Activated CD4-positive, alpha-beta T cell treated with anti-CD3 and anti-CD28 coated beads, Interleukin-2, amount 50 U/mL, for 48 hours (primary cell): ENCODE measurements at places on chromosomes 6 and 20.
A peak's percentile ranks its signal among the peaks of the same experiment; 100 is the strongest.

GRCh38 chr20:63402860-63403220 lies 41.7 kb upstream of the CHRNA4 start:
- no peak for DNase-seq

DNA sequence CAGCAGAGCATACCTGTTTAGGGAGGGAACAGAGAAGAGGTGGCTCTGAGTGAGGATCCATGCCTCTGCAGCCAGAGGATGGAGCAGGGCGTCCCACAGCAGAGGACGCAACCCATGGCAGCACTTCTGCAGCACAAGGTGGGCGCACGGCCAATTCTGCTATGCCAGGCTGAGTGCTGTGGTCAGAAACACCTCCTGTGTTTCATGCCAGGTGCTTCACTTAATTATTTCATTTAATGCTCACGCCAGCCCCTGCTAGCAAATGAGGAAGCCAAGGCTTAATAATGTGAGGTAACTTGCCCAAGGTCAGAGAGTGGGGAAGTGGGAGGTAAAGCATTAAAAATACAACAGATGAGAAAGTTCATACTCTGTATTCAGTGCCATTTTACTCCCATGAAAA lies 68.5 kb upstream of the PTGIS start:
- no peak for DNase-seq

GRCh38 chr6:159493898-159494585 lies 199.0 kb downstream of the SOD2 start:
- no peak for DNase-seq

DNA sequence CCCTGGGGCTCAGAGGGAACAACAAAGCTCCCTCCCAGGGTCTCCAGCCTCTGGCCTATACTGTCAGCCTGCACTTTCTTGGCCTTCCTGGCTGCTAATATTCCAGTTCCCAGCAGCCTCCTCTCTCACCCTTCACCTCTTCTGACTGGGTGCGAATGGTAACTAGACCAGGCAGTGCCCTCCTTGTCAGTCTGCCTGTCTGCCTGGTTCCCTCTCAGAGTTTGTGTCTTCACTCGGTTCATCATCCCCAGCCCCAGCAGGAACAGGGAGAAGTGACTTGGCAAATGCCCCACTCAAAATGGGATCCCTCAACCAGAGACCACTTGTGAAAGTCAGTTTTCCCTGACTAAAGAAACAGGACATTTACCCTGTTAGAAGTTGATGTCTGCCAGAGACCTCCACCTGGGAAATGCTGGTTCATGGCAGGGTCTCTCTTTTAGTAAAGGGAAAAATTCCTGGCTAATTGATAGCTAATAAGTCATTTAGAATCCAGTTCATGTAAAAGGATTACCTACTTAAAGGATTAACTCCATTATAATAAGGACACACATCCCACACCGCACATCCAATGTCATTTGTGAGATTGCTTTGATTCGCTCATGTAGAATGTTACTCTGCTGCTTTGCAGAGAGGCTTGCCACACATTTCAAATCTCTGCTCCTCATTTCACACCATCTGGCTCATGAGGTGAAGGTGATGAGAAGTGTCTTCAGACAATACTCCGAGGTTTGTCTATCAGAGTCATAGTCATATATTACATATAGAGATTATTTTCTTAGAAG lies 18.6 kb upstream of the MICB start:
- no peak for DNase-seq

DNA sequence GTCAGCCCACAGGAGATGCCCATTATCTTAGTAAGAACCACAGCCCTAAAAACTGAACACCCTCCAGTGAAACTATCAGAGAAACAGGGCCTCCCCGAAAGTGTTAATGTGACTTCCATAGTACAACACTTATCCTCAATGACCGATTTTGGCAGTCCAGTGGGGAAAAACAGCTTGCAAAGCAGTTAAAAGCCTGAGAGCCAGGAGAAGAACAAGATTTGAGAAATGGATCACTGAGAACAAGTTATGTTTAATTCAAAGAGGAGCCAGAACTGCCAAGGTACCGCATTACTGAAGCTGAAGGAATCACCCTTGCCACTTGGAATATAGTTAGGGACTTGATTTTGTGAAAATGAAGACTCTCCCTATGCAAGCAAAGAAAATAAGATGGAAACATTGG lies 236.9 kb downstream of the QKI start:
- DNase-seq: no peak

DNA sequence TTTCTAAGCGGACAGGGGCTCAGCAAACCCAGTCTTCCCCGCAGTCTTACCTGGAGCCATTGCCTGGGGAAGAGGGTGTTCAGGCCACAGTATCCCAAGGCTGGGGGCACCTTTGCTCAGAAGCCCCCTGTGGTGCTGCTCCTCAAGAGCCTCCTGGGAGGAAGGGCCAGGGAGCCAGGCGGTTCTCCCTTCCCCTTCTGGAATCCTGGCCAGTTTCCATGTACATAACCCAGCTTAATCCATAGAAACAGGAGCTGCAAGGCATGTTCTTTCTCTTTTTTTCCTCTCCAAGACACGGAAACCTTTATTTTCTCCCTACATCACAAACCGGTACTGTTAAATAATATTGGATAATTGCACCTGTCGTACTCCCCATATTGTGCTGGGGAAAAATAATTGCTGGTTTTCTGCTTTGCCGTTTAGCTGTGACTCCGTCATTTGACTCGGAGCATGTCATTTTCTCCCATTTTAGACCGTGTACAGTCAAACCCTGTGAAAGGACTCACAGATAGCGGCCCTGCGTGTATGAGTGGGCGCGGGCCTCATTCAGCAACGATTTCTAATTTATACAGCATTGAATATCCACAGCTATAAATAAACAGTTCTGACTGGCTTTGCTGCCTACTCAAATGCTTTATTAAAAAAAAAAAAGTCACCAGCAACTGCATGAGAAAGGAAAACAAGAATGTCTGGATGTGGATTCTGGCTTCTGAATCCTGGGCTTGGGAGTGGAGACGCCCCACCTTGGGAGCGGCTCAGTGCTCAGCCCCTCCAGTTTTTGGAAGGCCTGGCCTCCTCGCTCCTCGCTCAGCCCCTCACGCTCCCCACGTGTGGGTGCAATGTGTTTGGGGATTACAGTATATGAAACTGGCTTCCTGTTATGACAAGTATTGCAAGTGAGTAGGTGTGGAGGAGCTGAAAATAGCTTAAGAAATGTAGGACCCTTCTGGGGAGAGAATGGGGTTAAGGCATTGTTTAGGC lies 67.3 kb downstream of the ADTRP start:
- DNase-seq: peak; percentile 83

- no peak for DNase-seq
Observed at GRCh38 chr6:121816906-121817540, 381.6 kb downstream of the GJA1 start.

DNA sequence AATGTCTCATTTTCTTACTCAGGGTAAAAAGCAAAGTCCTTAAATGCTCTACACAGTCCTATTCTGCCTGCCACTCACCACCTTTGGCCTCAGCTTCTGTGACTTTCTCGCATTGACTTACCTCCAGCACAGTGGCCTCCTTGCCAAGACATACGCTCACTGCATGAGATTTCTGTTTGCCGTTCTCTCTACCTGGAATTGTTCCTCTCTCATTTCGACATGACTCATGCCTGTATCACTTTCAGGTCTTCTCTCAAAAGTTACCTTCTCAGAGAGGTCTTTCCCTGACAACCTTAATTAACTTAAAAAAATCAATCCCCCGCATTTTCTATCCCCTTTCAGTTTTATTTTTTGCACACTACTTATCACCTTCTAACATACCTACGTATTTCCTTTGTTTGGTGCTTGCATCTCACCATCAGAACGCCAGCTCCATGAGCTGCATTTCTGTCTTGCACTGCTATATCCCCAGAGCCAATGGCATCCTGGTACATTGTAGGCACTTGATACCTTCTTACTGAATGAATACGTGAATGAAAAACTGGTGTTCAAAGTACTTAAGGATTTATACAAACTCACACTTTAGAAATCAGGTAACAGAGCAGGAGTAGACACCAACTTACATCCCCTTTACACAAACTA lies 24.5 kb downstream of the TENT5A start:
- DNase-seq: no peak

DNA sequence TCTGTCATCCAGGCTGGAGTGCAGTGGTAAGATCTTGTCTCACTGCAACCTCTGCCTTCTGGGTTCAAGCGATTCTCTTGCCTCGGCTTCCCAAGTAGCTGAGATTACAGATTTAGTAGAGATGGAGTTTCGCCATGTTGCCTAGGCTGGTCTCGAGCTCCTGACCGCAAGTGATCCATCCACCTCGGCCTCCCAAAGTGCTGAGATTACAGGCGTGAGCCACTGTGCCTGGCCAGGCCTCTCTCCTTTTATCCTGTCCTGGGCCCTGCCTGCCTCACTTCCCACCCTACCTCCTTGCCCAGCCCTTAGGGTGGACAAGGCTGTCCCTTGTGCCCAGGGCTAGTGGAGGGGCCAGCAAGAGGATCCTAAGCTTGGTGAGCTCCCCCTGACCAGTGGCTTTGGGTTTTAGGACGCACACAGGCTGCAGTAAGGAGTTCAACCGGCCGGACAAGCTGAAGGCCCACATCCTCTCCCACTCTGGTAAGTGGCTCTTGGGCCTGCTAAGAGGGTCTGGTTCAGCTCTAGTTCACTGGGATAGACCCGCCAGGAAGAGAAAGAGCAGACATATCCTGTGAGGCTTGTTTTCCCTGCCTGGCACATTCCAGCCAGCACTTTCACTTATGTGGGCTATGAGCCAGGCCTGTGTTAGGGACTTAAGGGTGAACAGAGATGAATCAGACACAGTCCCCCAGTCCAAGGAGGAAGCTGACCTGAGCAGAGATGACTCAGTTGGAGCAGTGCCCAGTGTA lies 21.9 kb upstream of the CHMP4B start:
- DNase-seq: no peak

DNA sequence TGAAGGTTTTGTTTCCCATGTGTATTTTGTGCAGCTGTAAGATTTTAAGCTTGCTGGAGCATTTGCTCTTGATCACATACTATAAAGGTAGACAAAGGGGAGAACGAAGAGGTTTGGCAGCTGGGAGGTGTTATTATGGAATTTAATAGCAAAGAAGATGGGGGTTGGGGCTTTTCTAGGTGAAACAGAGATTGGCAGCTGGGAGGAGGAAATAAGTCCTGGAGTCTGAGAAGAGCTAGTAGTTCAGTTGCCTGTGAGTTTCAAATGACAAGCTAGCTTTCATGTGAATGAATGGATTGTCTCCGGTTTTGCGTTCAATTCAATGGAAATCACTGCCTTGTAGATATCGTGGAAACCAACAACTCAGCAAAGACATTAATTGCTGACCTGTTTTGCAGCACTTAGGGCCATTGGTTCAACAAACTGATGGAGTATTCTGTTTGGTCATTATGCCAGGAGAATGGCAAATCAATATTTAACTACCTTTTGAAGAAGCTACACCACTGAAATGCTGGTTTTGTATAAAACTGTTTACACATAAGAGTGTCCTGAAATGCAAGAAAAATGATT lies 38.1 kb upstream of the FLRT3 start:
- no peak for DNase-seq

GRCh38 chr6:85323435-85324040 lies 126.3 kb upstream of the NT5E start:
- peak; percentile 83 for DNase-seq

GRCh38 chr6:130885392-130886192 lies 58.4 kb downstream of the SMLR1 start:
- peak; percentile 76 for DNase-seq

GRCh38 chr20:19915111-19915798 lies 101.9 kb upstream of the NAA20 start:
- DNase-seq: no peak

DNA sequence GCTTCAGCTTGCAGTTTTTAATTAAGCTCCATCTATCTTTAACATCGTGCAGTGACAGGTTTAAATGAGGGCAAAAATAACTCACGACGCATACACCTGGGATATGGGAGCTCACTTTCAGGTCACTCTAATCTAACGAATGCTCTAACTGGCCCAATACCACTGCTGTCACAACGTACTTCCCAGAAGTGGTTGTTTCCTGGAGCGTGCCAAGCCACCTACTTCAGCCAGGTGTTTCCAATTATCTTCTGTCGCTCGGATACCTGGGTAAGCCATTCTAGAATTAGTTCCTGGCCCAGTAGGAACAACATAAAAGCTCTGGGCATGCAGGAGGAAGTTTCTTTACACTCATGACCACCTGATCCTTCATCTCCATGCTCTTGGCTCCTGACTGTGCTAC lies 147.4 kb downstream of the FOXC1 start:
- no peak for DNase-seq

DNA sequence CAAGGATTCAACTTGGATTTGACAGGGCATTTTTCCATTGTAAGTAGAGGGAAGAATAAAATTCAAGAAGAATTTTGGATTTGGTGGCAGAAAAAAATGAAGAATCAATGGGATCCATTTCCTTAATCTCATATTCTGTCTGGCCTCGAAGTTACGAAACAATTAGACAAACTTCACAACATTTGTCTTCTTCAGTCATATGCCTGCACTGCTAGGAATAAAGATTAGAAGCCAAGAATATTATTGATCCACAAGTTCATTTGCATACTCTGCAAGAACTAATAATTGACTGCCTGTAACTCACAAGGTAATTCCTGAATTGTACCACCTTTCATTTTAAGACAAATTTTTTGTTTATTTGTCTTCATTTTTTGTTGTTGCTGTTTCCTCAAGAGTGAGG lies 486.2 kb downstream of the HAO1 start:
- no peak for DNase-seq

DNA sequence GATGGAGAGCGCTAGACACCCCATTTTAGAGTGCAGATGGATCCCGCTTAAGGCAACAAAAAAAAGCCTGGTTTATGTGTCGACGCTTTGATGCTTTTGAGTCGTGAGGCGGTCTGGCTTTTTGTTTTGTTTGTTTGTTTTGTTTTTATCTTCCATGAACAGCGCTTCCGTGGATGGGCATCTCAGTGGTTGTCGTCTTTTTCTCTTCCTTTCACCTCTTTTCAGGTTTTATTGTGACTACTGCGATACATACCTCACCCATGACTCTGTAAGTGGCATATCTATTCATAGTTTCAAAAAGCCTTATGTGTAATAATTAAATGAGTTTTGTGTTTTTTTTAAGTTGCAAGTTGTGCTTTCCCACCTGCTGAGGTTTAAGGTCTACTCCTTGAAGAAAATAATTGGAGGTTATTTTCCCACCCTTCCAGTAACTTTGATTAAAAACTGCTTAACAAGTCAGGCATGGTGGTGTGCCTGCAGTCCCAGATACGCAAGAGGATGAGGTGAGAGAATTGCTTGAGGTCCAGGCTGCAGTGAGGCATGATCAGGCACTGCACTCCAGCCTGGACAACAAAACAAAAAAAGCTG lies 476 bp downstream of the SNRPC start:
- DNase-seq: no peak

GRCh38 chr6:36954262-36954931 lies at the start of gene PI16:
Gene PI16, plus strand, starts transcription at chr6:36954738. Its CDS starts 23 bp downstream, at chr6:36954761.
- no peak for DNase-seq

- DNase-seq: peak; percentile 38
Observed at GRCh38 chr20:20184149-20184548, 131.8 kb downstream of the CFAP61 start.

GRCh38 chr6:93418408-93419303 lies 703 bp downstream of the EPHA7 start:
- no peak for DNase-seq

- no peak for DNase-seq
Observed at GRCh38 chr6:101001607-101002006, 120.5 kb upstream of the ASCC3 start.
